Activated CD4-positive, CD25-positive, alpha-beta regulatory T cell treated with anti-CD3 and anti-CD28 coated beads, Interleukin-2, amount 50 U/mL, for 24 hours (primary cell): ENCODE measurements at places on chromosomes 5 and 9.

DNA sequence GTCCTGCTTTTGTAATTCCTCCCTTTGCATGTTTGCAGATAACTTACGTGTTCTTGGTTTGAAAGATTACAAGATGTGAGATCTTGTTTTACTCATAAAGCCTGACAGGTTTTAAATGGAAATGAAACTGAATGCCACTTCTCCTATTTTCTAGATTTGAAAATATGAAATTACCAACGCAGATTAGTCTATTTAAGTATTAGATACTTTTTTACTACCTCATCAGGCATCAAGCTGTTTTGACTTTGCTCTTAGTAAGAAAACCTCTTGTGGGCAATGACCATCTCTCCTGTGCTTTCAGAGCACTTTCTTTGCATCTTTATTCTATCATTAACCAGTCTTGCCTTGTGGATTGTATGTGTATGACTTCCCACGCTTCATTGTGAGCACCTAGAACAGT is 3.5 kb downstream of the DMXL1 start:
- ATAC-seq, result no peak

GRCh38 chr9:69801989-69802388 is 18.6 kb upstream of the CFAP95 start:
- ATAC-seq, result no peak

- no peak for ATAC-seq
Observed at GRCh38 chr5:135038813-135039270, 4.8 kb upstream of the PITX1 start.

DNA sequence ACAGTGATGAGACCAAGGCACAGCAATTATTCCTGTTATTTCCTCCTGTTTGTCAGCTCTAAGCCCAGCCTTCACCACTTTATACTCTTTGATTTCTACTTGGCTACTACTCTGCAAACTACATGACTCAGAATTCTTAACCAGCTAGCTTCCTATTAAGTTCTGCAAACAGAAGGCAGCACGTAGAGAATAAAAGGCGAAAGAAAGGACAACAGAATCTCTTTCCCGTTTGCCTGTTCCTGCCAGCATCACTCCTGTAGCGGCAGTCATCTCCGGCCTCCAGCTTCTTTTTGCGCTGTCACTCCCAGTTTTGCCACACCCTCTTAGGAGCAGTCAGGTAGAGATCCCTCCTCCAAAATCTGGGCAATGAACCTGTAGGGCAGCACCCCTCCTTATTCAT is 29.9 kb downstream of the DPYSL3 start:
- no peak for ATAC-seq

DNA sequence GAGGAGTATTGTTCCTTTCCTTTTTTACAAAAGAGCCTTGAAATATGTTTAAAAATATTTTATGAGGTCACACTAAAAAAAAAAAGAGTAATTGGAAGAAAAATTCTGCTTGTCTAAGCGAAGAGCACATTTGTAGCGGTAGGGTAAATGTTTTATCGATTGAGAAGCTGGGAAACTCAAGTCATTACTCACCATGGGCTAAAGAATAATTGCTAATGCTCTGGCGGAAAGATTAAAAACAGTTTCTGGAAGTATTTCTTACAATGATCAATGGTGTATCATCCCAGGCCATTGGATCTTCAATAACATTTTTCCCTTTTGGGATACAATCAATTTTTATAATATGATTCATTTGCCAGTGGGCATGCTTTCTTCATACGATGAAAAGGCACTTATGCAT is 450.0 kb downstream of the RASEF start:
- ATAC-seq, result no peak

DNA sequence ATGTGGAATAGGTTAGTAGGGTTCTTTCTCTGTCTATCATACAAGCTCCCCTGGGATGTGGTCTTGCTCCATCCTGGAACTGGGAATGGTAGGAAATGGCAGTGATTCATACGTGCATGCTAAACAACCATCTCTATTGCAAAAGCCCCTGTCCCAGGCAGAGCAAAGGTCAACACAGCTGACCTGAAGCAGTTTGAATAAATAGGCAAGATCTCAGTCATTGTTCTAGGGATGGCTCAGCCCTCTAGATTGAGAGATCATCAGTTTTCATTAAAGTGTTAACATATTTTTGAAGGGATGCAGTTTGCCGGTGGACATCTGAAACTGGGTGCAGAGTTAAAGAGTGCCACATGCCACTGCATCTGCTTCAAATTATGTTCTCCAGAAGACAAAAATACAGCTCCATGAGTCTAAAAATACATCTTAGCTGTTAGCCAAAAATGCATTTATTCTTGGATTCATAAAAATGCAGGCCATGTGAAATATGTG is 224.1 kb downstream of the ESM1 start:
- ATAC-seq, result no peak
